ENCODE measurements at places on chromosomes 2 and 18.

GRCh38 chr2:145887915-145888314 lies 1368.0 kb upstream of the ZEB2 start:
- no peak for DNase-seq

- DNase-seq, result no peak
Observed at GRCh38 chr18:39607034-39607433, 2041.4 kb upstream of the CELF4 start.

GRCh38 chr2:70420143-70420542 lies 118.3 kb upstream of the FAM136A start:
- DNase-seq, result no peak

DNA sequence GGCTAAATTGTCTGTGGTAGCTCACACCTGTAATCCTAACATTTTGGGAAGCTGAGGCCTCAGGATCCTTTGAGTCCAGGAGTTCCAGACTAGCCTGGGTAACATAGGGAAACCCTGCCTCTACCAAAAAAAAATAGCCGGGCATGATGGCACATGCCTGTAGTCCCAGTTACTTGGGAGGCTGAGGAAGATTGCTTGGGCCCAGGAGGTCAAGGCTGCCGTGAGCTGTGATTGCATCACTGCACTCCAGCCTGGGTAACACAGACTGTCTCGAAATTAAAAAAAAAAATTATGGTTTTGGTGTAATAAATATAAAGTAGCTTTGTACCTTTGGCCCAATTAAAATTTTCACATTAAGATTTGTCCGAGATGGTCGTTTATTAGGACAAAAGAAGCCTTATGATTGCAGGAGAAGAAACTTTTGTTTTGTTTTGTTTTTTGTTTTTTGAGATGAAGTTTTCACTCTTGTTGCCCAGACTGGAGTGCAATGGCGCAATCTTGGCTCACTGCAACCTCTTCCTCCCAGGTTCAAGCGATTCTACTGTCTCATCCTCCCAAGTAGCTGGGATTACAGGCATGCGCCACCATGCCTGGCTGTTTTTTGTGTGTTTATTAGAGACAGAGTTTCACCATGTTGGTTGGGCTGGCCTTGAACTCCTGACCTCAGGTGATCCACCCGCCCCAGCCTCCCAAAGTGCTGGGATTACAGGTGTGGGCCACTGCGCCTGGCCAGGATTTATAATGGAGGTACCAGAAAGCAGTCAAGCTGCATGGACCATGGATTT lies 4.1 kb downstream of the MTA3 start:
- no peak for DNase-seq

DNA sequence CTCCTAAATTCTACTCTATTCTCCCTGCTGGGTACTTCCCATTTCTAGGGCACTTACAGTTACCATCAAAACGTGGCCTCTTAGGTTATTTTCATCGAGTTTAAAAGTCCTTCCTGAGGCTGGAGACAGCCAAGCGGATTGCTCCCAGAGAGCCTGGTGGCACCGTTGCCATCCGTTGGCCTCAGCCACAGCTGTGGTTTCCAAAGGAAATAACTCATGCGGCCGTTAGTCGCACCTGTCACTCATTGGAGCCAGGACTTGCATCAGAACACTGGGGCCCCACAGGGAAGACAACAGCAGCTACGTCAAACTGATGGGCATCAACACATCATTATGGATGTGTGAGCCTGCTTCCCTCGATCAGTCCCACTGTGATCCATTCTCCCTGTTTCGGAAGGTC lies 453.4 kb downstream of the BCL11A start:
- DNase-seq, result no peak

- no peak for DNase-seq
Observed at GRCh38 chr2:143128681-143129580, at the start of gene ARHGAP15. Gene ARHGAP15, plus strand, starts transcription at chr2:143129419.

DNA sequence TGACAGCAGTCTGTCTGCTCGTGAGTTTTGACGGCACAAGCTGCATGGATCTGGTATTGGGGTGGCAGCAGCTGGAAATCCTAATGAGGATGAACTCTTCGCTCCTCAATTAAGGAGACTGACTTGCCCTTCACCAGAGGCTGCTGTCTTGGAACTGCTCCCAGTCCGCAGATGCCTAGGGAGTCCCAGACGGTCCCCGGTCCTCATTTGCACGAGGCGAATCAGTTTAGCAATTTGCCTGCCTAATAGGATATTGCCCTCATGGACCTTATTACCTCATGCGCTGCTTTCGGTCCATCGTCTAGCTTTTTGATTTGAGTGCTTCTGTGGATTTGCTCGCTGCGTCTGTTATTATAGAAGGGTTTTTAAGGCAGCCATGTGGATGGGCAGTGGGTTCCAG lies 40.6 kb downstream of the ASAP2 start:
- DNase-seq, result no peak

DNA sequence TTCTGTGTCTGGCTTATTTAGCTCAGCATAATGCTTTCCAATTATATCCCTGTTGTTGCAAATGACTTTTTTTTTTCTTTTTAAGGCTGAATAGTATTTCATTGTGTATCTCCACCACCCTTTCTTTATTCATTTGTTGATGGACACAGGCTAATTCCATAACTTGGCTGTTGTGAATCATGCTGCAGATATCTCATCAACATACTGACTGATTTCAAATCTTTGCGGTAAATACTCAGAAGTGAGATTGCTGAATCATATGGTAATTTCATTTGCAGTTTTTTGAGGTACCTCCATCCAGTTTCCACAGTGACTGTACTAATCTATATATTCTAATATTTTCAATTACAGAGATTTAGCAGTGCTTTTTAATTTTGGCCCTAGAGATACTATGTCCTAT lies 266.2 kb downstream of the TMX3 start:
- peak; percentile 68 for DNase-seq

GRCh38 chr2:12442476-12442847 lies 274.3 kb upstream of the TRIB2 start:
- DNase-seq, result peak; percentile 42

DNA sequence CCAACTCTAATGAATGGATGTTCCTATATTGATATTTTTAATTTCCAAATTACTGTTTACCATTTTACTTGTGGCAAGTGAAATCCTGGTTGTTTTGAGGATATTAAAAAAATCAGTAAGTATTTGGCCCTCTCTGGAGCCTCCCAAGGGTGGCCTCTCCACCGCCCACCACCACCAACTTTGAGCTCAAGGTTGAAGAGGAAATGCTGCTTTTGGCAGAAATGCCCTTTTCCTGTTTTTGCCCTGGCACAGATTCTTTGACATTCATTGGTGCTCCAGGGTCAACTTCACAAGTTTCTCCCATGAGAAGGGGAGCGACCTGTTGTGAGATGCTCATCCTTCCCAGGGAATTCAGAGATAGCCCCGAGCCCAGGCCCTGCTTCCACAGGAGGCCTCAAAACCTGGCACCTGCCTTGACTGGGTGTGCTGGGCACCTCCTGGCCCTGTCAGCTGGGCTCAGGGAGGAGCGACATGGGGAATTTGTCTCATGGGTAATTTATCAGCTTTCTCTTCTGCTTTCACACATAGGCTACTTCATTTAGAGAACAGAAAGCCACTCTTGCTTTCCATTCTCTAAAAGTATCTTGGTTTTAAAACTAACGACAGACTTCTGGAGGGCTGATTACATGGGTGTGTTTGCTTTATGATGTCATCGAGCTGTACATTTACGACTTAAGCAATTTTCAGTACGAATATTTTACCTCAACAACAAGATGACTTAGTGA lies 6.9 kb downstream of the CD8A start:
- no peak for DNase-seq

DNA sequence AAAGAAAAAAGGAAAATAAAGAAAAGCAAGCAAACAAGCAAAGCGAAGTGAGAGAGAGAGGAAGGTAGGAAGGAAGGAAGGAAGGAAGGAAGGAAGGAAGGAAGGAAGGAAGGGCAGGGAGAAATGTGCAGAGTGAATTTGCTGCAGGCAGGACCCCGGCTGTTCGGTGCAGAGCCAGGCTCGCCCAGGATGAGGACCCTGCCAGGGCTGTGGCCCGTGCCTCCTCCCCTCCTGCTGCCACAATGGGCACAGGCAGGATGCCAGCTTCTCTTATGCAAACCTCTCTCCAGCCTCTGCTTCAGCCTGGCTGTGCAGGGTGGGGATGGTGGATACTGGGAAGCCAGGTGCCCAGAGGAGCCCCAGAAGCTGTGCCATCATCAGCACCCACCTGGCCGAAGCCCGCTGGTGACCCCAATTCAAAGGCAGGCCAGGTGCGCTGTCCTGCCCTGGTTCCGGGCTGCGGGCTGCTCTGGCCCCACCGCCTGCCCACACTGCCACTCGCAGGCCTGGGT lies 3.2 kb downstream of the GPR17 start:
- DNase-seq, result no peak

- no peak for DNase-seq
Observed at GRCh38 chr2:63124218-63124617, 73.6 kb downstream of the OTX1 start.

- no peak for DNase-seq
Observed at GRCh38 chr2:159125858-159126257, 157.4 kb downstream of the TANC1 start.

DNA sequence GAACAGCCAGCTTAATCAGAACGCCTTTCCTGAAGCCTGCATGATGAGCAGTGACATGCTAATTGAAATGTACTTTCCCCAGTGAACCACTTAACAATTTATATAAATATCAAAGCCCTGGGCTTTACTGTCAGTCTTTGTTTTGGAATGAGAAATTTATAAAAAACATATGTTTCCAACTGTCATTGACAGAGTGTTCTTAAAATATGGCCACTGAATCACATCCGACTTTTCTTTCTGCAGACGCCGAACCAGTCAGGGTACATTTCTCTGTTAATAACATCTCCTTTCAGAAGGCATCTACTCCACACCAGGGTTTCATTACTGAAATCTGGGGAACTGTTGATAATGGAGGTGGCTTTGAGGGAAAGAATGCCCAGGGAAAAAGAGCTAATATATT lies 343.7 kb downstream of the INSIG2 start:
- peak; percentile 55 for DNase-seq

DNA sequence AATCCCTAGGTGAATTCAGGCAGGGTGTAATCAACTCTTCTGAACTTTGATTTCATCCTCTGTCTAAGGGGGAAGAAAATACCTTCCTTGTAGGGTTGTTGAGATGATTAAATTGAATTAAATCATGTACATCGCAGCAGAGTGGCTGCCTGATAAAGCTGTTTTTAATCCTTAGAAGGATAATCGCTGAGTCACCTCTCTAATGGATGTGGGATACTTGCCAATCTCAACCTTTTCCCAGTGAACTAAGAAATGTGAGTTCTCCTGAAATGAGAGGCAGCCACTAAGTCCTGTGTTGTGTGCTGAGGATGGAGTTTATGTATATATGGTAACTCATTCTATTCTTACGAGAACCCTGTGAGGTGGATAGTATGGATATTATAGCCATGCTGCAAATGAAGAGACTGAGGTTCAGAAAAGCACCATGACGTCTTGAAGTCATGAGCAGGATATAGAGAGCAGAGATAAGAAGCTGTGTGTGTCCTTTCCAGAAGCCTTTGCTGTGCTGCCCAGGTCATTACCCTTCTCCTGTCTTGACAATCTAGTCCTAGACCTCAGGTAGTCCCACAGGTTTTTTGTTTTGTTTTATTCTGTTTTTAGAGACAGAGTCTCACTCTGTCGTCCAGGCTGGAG lies 93.3 kb downstream of the HNRNPLL start:
- DNase-seq, result peak; percentile 67

DNA sequence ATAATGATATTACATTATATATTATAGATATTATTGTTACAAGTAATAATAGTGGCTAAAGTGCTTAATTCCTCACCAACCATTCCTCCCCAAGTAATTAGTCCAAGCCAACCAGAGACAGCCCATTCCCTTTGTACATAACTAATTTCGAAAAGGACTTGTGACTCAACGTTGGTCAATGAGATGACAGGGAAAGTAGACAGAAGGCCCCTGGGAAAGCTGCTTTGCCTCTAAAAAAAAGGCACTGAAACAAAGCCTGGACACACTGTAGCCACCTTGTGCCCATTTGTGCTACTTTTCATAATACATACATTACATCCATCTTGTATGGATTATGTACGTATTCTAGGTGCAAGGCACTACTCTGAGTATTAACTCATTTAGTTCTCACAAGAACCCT lies 28.8 kb downstream of the COLEC12 start:
- DNase-seq, result peak; percentile 57

DNA sequence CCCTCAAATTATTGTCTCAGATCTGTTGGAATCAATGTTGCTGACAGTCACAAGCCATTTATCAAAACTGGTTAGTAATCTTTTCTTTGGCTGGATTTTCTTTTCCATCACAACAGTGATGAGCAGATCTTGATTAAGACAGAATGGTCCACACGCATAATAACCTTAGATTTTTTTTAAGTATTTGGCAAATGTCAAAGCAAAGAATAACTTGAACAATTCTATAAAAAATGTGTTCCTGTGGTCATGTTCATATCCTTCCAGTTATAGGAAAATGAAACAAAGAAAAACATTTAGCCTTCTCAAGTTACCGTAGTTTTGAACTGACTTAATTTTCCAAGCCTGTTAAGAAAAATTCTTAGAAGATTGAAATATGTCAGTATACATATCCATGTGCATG lies 659.9 kb upstream of the ID2 start:
- peak; percentile 48 for DNase-seq

GRCh38 chr2:3839476-3839875 lies 136.1 kb downstream of the DCDC2C start:
- DNase-seq, result no peak

GRCh38 chr2:100819370-100820272 lies at the start of gene NPAS2:
Gene NPAS2, plus strand, starts transcription at chr2:100820139. Its CDS starts 84,616 bp downstream, at chr2:100904755.
- DNase-seq, result peak; percentile 71

DNA sequence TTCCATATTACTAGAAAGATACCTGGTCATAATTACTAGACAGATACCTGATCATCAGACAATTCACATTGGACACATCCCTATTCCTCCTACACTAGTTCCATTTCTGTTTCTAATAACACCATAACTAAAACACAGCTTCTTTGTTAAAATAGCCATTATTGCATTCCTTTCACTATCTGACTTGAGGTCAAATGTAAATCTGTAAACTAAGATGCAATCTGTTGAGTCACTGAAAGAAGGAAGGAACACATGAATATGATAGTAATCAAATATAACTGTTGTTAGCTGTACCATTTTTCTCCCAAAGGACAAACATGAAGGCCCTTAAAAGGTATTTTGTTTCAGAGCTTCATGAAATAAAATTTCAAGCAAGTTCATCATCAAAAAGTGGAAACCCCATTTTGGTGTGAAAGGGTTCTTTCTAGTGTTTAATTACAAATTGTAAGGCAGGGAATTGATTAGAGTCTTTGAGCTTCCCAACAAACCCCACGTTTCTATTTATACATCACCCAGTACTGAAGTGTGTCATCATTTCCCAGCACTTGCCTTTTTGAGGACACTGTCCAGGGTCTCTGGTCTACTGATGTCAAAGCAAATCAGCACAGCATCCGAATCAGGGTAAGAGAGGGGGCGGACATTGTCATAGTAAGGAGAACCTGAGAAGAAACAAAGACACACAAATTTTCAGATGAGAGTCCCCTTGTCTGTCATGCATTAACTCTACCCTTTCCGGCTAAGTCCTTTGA lies 13.0 kb downstream of the RND3 start:
- DNase-seq, result peak; percentile 59
